ENCODE measurements at places on chromosomes 13 and 19.

DNA sequence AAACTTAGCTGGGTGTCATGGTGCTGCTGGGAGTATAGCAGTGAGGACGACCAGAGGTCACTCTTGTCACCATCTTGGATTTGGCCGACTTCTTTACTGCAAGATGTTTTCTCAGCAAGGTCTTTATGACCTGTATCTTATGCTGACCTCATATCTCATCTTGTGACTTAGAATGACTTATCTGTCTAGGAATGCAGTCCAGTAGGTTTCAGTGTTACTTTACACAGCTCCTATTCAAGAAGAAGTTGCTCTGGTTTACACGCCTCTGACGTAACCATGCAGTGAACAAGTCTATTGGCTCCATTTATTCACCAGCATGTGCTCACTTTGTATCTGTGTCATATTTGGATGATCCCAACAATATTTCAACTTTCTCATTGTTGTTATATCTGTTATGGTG, 26.7 kb downstream of the ZNF850 start:
- DNase-seq, result no peak

GRCh38 chr13:72163678-72164077, 296.7 kb upstream of the DACH1 start:
- peak; percentile 51 for DNase-seq

DNA sequence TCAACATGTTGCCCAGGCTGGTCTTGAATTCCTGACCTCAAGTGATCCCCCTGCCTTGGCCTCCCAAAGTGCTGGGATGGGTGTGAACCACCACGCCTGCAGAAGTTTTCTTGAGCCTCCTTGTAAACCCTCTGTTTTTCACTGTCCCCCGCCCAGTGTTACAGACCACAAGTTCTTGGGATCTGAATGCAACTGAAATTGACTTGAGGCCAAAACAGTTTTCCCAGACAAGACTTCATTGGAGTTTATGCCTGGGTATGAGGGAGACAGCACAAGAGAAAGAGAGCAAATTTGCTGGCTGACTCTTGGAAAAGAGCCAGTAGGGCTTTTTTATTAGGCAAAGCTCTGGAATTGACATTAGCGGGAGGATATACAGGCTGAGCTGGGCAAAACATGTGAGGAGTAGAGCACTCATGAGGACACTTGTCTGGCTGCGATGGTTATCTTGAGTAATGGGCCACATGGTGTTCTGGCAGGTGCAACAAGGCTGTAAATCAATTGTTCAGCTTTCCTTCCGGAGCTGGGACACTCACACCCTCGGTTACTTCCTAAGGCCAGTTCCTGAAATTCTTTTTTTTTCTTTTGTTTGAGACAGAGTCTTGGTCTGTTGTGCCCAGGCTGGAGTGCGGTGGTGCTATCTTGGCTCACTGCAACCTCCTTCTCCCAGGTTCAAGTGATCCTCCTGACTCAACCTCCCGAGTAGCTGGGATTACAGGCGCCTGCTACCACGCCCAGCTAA, 12.7 kb upstream of the HNRNPL start:
- peak; percentile 58 for DNase-seq

DNA sequence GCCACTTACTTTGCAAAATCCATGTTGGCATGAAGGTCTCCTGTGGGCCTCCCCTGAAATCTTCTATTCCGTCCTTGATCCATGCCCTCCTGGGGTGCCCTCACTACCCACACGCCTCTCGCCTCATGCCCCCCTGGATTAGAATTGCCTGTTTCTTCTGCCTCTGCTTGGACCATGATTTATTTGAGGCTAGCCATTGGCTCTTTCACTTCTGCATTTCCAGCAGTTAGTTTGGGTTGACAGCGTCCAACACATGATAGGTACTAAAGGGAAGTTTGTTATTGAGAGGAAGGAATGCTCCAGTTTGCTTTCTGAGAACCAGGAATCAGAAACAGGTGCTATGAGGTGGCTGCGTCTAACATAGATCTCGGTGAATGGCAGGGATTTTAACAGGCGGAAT, 30.5 kb upstream of the TPTE2 start:
- DNase-seq, result no peak

GRCh38 chr13:32381539-32381938, 46.4 kb downstream of the N4BP2L1 start:
- DNase-seq, result peak; percentile 61

DNA sequence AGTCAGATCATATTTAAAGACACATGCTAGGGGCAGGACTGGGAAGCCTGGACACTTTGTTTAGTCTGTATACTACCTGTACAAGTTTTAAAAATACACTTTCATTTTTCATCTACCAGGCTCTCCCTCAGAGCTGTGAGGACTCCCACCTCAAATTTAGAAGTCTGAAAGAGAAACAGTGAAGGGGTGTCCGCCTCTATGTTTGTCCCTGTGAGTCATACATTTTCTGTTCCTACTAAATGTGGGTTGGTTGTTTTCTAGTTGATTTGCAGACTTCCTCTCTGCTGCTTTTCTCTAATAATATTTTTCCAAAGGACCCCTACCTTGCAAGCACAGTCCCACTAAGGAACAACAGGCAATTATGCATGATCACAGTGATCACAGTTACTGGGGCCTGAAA, 110.5 kb downstream of the ENOX1 start:
- DNase-seq, result no peak

DNA sequence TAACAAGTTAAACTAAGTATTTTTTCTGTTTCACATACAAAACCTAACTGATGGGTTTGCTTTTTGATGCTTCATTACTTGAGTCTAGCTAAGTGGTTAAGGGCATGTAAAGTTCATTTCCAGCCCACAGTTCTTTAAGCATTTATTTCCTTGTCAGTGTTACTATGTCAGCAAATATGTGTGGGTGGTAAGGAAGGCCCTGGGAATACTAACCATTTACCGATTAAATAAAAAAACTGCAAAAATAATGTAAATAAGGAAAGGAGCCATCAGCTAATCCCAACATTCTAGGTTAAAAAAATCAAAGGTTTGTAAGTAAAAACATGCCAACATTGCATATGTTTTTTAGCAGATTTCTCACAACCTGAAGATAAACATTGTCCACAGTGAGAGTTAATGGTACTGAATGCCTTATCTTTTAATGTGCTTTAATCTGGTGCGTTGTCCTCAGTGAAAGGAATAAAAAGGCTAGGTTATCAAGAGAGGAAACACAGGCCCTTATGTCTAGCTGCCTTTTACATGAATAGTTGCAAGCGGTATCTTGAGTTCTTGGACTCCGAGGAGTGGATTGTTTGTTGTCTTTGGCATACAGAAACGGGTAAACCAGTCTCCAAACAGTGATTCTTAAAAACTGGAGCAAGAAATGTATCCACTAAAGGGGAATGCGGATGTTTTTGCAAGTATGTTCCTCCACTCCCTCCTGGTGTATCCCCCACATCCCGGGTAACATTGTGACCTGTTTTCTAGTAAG, 949.6 kb upstream of the SLC10A2 start:
- DNase-seq, result peak; percentile 91

GRCh38 chr19:45440873-45441654, 17.3 kb upstream of the ERCC1 start:
- DNase-seq, result no peak

DNA sequence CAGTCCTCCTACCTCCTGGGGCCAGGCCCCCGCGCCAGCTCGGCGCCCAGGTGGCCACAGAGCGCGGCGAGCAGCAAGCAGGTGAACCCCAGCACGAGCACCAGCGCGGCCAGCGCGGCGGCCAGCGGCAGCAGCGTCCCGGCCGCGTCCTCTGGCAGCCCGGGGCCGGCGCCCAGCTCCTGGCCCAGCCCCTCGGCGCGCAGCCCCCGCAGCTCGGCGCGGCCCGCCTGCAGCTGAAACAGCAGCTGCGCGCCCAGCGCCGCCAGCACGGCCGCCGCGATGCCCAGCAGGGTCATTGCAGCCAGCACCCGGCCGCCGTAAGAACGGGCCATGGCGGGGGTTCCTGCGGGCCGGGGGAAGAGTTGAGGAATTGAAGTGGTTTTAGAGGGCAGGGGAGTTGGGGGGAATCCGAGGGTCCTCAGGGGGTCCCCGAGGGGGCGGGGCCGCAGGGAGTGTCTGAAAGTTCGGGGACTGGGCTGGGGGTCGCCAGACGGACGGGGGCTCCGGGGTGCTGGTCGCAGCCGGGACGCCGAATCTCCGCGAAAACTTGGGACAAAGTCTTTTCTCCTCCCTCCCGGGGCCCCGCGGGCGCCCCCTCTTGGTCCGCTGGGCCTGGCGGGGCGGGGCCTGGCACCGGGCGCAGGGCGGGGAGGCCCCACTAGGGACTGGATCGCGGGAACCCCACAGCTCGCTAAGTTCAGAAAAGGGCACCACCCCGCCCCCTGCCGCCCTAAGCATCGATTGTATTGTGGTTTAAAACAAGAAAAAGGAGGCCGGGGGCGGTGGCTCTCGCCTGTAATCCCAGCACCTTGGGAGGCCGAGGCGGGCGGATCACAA, at the start of gene TMEM221:
Gene TMEM221 (minus strand): TSS at position 538 of the 837 bp plus-strand sequence. CDS start 206 bp downstream, at position 332.
- no peak for DNase-seq

- DNase-seq, result peak; percentile 72
These were observed 4.1 kb upstream of the CIRBP start for GRCh38 chr19:1264801-1265614.
